ENCODE measurements at places on chromosomes 11 and 22.

- DNase-seq = no peak
These were observed 13.0 kb downstream of the OR52K1 start for GRCh38 chr11:4495487-4495886.

- DNase-seq = no peak
These were observed 1.2 kb downstream of the GAS2L1 start for GRCh38 chr22:29307596-29308147.

DNA sequence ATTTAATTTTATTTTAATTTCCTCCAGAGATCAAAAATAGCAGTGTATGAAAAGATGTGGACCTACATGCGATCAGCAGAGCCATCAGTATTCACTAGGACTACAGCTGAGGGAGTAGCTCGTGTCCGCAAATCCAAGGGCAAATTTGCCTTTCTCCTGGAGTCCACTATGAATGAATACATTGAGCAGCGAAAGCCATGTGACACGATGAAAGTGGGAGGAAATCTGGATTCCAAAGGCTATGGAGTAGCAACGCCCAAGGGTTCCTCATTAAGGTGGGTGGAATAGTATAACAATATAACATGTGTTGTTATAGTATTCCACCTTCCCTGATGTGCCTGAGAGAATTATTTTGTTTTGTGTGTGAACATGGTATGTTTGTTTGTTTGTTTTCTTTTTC lies 88.3 kb downstream of the MSANTD4 start:
- DNase-seq = no peak

DNA sequence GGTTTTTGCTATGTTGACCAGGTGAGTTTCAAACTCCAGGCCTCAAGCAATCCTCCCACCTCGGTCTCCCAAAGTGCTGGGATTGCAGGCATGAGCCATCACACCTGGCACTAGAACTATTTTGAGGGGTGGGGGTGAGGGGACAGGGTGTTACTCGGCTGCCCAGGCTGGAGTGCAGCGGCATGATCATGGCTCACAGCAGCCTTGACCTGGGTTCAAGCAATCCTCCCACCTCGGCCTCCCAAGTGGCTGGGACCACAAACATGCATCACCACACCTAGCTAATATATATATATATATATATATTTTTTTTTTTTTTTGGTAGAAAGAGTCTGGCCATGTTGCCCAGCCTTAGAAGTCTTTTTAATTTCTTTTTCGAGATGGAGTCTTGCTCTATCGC lies 17.1 kb upstream of the IFITM3 start:
- DNase-seq = no peak

DNA sequence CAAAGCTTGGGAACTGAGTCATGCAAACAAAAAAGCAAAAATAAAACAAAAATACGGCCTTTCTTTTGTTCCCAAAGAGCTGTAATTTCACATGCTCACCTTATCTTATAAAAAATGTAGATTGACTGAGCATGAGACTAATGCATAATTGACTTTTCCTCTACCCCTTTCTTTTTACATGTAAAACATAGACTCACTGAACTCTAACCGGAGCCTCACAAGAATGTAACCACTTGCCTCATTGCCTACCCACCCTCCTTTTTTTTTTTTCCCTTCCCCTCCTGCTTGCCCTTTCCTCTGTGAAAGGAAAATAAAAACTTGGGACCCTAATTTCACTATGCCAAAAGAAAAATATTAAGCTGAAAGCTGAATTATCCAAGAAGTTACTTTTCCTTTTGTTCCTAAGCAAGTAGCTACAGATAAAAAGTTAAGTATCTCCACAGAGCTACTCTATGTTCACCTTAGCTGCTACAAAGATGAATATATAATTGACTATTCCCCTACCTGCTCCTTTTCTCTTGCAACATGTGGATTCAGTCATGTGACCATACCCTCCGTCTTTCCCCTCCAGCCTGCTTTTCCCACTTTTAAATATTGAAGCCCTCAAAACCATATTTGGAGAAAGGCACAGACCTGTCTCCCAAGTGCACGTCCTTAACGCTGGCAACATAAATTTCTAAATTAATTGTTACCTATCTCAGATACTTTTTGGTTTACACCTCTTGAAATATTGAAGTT lies 39.6 kb upstream of the WEE1 start:
- no peak for DNase-seq

- no peak for DNase-seq
These were observed 514.2 kb downstream of the SOX6 start for GRCh38 chr11:15841931-15842740.

DNA sequence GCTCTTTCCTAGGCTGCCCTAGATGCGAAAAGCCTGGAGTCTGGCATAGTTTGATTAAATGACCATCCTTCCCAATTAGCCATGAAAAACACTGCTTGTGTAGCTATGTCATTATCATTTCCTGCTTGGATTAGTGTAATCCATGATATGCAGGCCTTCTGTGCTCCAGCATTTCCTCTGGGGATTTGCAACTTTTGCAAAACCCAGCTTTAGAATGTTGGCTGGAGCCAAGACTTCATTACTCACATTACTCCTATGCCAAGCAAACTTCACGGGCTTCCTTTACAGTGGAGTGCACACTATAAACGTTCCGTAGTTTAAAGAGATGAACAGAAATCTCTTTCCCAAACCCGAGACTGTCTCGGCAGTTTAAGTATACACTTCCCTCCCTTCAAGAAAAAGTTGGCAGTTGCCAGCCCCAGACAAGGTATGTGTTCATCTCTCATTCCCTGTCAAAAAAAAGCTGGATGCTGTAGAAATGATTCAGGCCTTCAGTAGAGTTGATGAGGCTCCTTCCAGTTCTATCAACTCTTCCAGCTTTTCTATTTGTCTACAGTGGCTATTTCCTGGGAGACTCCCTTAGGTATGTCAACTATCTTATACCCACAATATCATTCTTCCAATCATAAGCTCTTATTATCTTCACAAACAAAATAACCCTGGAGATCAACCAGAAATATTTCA lies 180.0 kb downstream of the MAML2 start:
- DNase-seq = peak; percentile 39

- no peak for DNase-seq
These were observed 650 bp upstream of the NUP50 start for GRCh38 chr22:45163099-45163450.

DNA sequence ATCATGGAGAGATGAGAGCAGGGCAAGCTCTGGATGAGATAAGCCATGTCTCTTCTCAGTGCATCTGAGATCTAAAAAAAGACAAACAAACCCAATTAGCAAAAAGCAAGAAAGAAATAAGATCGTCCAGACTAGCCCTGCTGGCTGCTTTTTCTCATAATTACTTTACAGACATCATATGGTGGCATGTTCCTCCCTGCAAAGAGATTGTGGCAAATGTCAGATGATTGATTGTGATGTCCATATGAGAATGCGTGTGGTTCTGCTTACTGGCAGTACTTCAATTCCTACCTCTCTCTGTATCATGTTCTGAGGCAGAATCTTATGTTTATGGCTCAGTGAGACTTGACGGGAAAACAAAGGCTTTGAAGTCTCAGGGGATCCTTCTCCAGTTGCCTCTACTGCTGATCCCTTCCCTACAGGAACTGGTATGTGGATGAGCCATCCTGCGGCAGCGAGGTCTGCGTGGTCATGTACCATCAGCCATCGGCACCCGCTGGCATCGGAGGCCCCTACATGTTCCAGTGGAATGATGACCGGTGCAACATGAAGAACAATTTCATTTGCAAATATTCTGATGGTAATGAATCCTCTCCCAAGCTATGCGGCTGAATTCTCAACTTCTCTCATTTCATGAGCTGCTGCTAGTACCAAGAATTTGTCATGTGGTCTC lies 8.8 kb downstream of the LAYN start:
- no peak for DNase-seq

DNA sequence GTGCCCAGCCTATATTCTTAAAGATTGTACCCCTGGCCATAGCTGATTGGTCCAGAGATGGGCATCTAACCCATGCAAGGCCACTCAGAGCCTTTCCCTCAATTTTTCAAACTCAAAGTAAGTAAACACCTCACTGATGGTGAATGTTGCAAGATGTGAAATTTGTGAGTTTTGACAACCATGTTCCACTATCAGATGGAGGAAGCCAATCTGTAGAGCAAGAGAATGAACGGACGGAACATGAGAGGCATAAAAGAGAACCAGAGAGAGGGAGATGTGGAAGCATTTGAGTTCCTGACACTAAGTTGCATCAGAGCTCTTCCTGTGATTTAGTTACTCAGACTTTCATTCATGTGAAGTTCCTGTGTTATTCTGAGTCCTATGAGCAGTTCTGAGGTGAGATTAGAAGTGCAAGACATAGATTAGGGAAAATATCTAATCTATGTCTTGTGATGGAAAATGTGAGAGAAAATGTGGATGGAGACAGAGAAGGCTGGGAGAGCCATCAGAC lies 73.3 kb downstream of the PRSS23 start:
- no peak for DNase-seq

DNA sequence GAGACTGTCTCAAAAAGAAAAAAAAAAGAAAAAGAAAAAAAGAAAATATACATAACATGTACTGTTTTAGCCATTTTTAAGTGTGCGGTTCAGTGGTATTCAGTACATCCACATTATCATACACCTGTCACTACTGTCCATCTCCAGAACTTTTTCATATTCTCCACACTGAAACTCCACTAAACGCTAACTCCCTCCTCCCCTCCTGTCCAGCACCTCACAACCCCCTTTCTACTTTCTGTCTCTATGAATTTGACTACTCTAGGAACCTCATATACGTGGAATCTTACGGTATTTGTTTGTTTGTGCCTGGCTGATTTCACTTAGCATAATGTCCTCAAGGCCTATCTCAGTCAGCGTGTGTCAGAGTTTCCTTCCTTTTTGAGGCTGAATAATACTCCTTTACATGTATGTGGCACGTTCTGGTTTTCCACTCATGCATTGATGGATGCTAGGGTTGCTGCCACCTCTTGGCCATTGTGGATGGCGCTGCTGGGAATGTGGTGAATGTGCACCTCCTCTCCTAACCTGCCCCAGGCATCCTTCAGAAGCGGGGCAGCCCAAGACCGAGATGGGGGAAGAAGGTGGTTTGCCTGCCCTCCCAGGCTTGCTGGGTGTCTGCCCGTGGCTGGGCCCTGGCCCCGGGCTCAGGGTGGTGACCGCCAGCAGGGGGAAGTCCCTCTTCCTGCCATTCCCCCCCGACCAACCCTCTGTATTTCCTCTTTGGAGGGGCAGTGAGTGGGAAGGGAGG lies 60.5 kb downstream of the BCR start:
- no peak for DNase-seq

GRCh38 chr11:71240865-71241691 lies 11.3 kb downstream of the SHANK2 start:
- peak; percentile 96 for DNase-seq

- DNase-seq = no peak
These were observed 26.5 kb downstream of the OTOG start for GRCh38 chr11:17573526-17573925.

GRCh38 chr22:46701262-46701661 lies 36.8 kb downstream of the CERK start:
- DNase-seq = no peak
